Ascending aorta (tissue), 2 donors: ENCODE measurements at places on chromosomes 7 and 10.

- H3K4me1 ChIP-seq, result no peaks in the 10 kb centered on the region
- no peaks in the 10 kb centered on the region for H3K27me3 ChIP-seq
- no peak for DNase-seq
Measured at GRCh38 chr10:43256531-43257346, 10.1 kb downstream of the RASGEF1A start.

- no peak overlapping the region for H3K27ac ChIP-seq
- no peak for DNase-seq
- no peaks in the 10 kb centered on the region for H3K27me3 ChIP-seq
- H3K4me3 ChIP-seq, result no peak overlapping the region
- peaks cover 7% of the 10 kb centered on the region for H3K4me1 ChIP-seq
- H3K36me3 ChIP-seq, result no peaks in the 10 kb centered on the region
Measured at GRCh38 chr7:133650069-133650468, 397.2 kb downstream of the EXOC4 start.

GRCh38 chr10:131676046-131676799 lies 224.6 kb upstream of the PPP2R2D start:
- H3K27ac ChIP-seq, result no peak overlapping the region
- no peak overlapping the region for H3K4me3 ChIP-seq
- H3K4me1 ChIP-seq, result no peaks in the 10 kb centered on the region
- no peaks in the 10 kb centered on the region for H3K36me3 ChIP-seq
- DNase-seq, result no peak
- no peaks in the 10 kb centered on the region for H3K27me3 ChIP-seq

DNA sequence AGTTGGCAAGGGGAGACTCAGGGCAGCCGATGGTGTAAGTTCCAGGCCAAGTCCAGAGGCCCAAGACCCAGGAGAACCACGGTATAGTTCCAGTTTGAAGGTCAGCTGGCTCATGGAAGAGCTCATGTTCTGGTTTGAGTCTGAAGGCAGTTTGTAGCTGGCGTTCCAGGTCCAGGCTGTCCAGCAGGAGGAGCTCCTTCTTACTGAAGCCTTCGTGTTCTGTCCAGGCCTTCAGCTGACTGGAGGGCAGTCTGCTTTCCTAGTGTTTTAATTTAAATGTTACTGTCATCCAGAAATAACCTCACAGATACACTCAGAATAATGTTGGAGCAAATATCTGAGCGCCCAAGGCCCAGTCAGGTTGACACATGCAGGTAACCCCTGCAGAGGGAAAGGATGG lies 4.2 kb downstream of the SUN1 start:
- peak overlapping the region; percentile 8 for H3K4me3 ChIP-seq
- peaks cover 20% of the 10 kb centered on the region for H3K36me3 ChIP-seq
- H3K27me3 ChIP-seq, result no peaks in the 10 kb centered on the region
- peaks cover 58% of the 10 kb centered on the region for H3K4me1 ChIP-seq

GRCh38 chr10:85615556-85615955 lies 751.0 kb downstream of the GRID1 start:
- no peak for DNase-seq
- no peak overlapping the region for H3K4me3 ChIP-seq
- no peaks in the 10 kb centered on the region for H3K27me3 ChIP-seq
- H3K36me3 ChIP-seq, result no peaks in the 10 kb centered on the region

DNA sequence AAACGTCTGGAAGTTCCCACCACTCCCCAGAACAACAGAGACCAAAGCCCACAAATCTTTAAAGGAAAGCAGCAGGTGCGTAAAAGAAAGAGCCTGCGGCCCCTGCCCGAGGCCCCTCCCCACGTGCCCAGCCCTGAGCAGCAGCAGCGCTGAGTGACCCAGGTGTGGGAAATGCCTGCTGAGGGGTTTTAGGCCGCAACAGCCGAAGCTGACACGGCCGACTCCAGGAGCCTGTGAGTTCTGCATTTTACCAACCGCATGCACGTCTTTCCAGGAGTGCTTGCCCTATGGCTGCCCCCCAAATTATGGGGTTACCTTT lies 1.6 kb upstream of the KNDC1 start:
- no peaks in the 10 kb centered on the region for H3K36me3 ChIP-seq
- no peak overlapping the region for H3K27ac ChIP-seq
- no peak overlapping the region for H3K4me3 ChIP-seq
- no peaks in the 10 kb centered on the region for H3K27me3 ChIP-seq
- H3K4me1 ChIP-seq, result peaks cover 4% of the 10 kb centered on the region

GRCh38 chr10:22246680-22247391 lies 29.0 kb upstream of the EBLN1 start:
- no peaks in the 10 kb centered on the region for H3K36me3 ChIP-seq
- H3K27ac ChIP-seq, result no peak overlapping the region
- H3K4me3 ChIP-seq, result no peak overlapping the region
- DNase-seq, result no peak
- H3K27me3 ChIP-seq, result no peaks in the 10 kb centered on the region

GRCh38 chr7:28488061-28488791 lies 75.9 kb downstream of the CREB5 start:
- H3K27ac ChIP-seq, result no peak overlapping the region
- no peaks in the 10 kb centered on the region for H3K4me1 ChIP-seq
- DNase-seq, result no peak
- H3K4me3 ChIP-seq, result no peak overlapping the region
- no peaks in the 10 kb centered on the region for H3K27me3 ChIP-seq

- peak; percentile 68 for DNase-seq
- H3K27ac ChIP-seq, result no peak overlapping the region
- peaks cover 5% of the 10 kb centered on the region for H3K27me3 ChIP-seq
- H3K36me3 ChIP-seq, result no peaks in the 10 kb centered on the region
Measured at GRCh38 chr7:33903791-33904680, 1.3 kb upstream of the BMPER start.

DNA sequence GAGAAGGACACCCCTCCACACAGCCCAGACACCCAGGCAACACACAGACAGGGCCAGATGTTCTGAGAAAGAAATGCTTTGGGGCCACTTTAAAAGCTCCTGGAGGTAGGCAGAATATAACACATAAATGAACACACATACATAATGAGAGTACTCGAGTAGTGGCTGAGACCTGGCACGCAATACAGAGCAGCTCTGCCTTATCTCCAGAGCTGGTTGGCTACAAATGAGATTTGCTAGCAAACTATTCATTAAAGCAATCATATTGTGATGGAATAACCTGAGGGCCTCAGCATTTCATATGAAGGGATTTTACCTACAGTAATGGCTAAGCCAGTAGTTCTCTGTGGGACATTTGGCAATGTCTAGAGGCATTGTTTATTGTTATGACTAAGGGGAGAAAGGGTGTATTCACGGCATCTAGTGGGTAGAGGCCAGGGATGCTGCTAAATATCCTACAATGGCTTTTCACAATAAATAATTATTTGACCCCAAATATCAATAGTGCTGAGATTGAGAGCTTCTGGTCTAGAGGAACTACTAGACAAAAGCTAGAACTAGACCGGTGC lies 5.5 kb upstream of the IMPDH1 start:
- no peaks in the 10 kb centered on the region for H3K27me3 ChIP-seq
- H3K27ac ChIP-seq, result no peak overlapping the region
- no peaks in the 10 kb centered on the region for H3K4me1 ChIP-seq
- no peak overlapping the region for H3K4me3 ChIP-seq
- H3K36me3 ChIP-seq, result no peaks in the 10 kb centered on the region
- no peak for DNase-seq

GRCh38 chr10:47364911-47365310 lies 16.7 kb downstream of the RBP3 start:
- no peak for DNase-seq
- no peaks in the 10 kb centered on the region for H3K36me3 ChIP-seq

DNA sequence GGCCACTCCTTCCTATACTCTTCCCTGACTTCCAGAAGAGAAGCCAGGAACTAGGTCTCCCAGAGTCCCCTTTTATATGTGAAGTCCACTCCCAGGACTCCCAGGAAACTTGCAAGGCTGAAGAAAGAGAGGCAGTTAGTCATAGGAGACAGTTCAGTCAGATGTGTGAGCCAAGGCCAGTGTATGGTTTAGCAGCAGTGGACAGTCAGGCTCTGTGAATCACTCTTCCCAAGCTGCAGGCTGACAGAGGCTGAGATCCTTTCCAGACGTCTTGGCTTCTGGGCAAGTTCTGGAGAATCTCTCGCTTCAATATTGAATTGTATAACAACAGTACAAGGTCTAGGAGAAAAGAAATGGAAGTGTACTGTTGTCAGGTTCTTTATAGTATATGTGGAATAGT lies 26.9 kb downstream of the BLVRA start:
- no peaks in the 10 kb centered on the region for H3K4me1 ChIP-seq
- DNase-seq, result peak; percentile 55
- no peak overlapping the region for H3K4me3 ChIP-seq
- no peak overlapping the region for H3K27ac ChIP-seq

- no peak overlapping the region for H3K27ac ChIP-seq
- H3K27me3 ChIP-seq, result no peaks in the 10 kb centered on the region
- DNase-seq, result no peak
Measured at GRCh38 chr10:98351831-98352402, 63.1 kb downstream of the PYROXD2 start.

- H3K27me3 ChIP-seq, result no peaks in the 10 kb centered on the region
- H3K36me3 ChIP-seq, result peaks cover 90% of the 10 kb centered on the region
- no peak for DNase-seq
- H3K4me1 ChIP-seq, result no peaks in the 10 kb centered on the region
- H3K27ac ChIP-seq, result no peak overlapping the region
- no peak overlapping the region for H3K4me3 ChIP-seq
Measured at GRCh38 chr7:98913612-98914011, 35.3 kb downstream of the TRRAP start.

DNA sequence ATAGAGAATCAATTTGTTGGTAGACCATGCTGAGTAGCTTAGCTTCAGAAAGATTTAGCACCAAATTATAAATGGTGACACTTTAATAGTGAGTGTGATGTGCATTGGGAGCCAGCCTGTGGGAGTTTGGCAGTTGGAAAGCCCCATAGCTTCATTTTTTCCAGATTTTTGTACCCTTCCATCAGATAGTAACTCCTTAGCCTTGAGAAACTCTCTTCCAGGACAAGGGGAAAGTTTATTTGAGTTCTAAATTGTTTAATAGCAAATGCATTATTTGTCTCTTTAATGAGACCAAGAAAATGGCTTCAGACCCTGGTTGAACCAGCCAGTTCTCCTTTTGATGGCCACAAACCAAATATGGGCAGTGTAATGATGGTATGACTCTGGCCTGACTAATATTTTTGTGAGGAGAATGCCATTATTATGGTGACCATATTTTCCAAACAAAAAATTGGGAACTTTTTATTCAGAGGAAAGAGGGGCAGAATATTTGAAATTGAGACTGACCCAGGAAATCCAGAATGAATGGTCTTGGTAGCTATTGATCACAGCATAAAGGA lies 49.8 kb downstream of the PLCE1 start:
- H3K4me1 ChIP-seq, result no peaks in the 10 kb centered on the region
- DNase-seq, result no peak
- no peaks in the 10 kb centered on the region for H3K27me3 ChIP-seq
- no peaks in the 10 kb centered on the region for H3K36me3 ChIP-seq

DNA sequence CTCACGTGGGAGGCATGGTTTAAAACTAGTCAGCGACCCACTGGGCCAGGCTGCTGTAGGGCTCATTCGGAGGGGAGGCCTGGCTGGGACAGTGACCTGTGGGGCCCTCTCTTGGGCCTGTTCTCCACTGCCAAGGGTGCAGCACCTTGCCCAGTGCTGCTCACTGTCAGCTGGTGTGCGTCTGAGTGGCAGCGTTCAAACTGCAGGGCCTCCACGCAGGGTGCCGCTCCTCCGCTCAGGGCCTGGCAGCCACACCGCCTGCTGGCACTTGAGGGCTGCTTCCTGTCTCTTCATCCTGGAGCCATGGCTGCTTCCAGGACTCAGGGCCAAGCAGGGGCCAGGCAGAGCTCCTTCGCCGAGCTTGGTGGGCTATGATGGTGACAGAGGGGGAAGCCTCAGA lies 18.3 kb downstream of the ADAMTS14 start:
- no peak overlapping the region for H3K4me3 ChIP-seq
- H3K4me1 ChIP-seq, result no peaks in the 10 kb centered on the region
- H3K27ac ChIP-seq, result no peak overlapping the region
- H3K27me3 ChIP-seq, result no peaks in the 10 kb centered on the region
- no peak for DNase-seq
- no peaks in the 10 kb centered on the region for H3K36me3 ChIP-seq

GRCh38 chr7:149126662-149127266 lies 640 bp upstream of the ZNF425 start:
- H3K36me3 ChIP-seq, result peaks cover 3% of the 10 kb centered on the region
- H3K27me3 ChIP-seq, result no peaks in the 10 kb centered on the region
- H3K4me1 ChIP-seq, result peaks cover 8% of the 10 kb centered on the region
- DNase-seq, result no peak
- H3K27ac ChIP-seq, result peak overlapping the region; percentile 96

GRCh38 chr7:102152672-102153598 lies 133.7 kb upstream of the SH2B2 start:
- H3K27ac ChIP-seq, result no peak overlapping the region
- H3K4me1 ChIP-seq, result peaks cover 3% of the 10 kb centered on the region
- H3K4me3 ChIP-seq, result no peak overlapping the region

DNA sequence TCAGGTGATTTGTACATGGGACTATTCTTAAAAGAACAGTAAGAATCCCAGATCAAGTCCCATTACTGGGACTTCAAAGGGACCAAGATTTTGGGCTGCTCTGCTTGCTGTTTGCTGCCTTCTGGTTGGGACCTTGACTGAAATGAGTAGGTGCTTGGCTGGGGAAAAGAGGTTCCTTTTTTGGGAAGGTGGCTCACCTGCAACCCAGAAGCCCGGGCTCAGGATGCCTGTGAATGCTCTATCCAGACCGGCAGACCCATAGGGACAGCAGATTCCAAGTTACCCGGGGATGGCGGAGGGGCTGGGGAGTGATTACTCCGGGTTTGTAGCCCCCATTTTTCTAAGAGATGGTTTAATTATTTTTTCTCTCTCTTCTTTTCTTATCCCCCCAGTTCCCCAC lies 104.0 kb downstream of the CPXM2 start:
- no peak overlapping the region for H3K4me3 ChIP-seq
- DNase-seq, result peak; percentile 40
- peaks cover 16% of the 10 kb centered on the region for H3K36me3 ChIP-seq
- no peak overlapping the region for H3K27ac ChIP-seq
- H3K4me1 ChIP-seq, result no peaks in the 10 kb centered on the region
- no peaks in the 10 kb centered on the region for H3K27me3 ChIP-seq

DNA sequence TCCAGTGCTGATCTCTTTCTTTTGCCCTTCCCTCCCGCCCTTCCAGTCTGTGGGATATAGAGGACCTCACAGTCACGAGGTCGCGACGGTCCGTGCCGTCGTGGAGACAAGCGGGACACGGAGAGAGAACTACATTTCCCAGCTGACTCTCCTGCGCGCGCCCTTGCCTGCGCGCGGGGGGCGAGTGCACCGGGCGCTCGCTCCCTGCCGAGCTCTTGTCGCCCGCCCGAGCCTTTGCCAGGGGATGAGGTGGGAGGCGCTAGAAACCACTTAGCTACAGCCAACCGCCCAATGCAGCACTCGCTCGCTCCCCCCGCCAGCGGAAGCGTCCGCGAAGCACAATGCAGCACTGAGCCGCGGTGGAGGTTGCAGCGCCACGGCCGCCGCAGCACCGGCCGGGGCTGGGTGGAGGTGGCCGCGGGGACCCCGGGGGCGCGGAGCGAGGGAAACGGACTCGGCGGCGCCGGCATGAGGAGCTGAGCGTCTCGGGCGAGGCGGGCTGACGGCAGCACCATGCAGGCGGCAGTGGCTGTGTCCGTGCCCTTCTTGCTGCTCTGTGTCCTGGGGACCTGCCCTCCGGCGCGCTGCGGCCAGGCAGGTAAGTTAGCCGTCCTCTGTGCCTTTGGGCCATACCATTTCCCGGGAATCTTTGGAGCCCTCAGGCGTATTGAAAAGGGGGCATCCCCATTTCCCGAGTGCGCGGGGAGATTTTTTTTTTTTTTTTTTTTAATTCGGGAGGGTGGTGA lies at the start of gene ADAM22:
ADAM22 (plus strand) TSS at position 299 of the 746 bp plus-strand sequence; CDS start at position 514, 215 bp downstream.
- H3K4me3 ChIP-seq, result peak within 1 kb of the TSS; percentile 70
- no peaks in the 10 kb centered on the region for H3K4me1 ChIP-seq
- no peak within 1 kb of the TSS for H3K27ac ChIP-seq
- H3K36me3 ChIP-seq, result no peaks in the 10 kb centered on the region
- peak; percentile 88 for DNase-seq
